ENCODE measurements at places on chromosomes 3 and 15.

DNA sequence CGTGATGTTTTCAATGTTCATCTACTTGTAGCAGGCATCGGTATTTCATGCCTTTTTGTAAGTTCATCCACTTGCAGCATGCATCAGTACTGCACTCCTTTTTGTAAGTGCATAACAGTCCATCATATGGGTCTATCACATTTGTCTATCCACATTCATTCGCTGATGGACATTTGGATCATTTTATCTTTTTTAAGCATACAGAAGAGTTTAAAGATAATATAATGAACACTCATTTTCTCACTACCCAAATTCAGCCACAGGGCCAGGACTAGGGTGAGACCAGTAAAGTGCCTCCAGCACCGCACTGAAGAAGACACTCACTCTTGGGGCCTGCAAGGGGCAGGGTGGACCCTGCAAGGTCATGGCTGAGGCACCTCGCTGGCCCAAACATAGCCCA lies 309.6 kb downstream of the UACA start:
- DNase-seq, result no peak

DNA sequence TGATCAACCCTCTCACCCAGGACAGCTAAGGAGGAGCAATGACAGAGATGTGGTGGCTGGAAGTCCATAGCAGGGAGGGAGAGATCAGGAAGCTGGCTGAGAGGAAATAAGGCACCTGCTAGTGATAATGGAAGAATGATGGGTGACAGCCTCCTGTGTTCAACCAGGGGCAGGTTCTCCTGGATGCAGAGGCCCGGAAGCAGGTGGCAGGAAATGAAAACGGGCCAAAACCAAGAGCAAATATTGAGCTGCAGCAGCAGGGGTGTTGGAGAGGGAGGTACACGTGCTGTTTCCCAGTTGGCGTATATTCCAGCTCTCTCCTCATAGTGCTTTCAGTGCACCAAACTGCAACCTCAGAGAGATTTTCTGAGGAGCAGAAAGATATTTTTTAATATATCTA lies 213.4 kb upstream of the TBL1XR1 start:
- no peak for DNase-seq

DNA sequence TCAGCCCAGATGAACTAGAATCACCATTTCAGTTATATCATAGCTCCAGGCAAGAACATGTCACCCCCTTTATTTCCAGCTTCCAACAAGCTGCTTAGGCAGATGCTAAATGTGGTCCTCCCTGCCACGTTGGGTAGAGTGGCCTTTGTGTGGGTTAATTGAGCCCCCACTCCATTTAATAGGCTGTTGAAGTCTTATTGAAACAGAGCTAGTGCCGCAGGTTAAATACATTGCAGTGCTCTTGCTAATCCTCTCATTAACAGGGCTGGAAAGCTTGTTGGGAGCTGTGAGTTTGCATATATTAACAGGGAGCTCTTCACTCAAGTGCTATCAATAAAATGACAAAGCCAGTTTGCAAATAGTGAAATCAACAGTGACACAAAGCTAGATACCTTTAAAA lies 248.4 kb upstream of the CMC1 start:
- DNase-seq, result no peak

GRCh38 chr15:75836959-75837334 lies 6.3 kb upstream of the UBE2Q2 start:
- DNase-seq, result no peak

DNA sequence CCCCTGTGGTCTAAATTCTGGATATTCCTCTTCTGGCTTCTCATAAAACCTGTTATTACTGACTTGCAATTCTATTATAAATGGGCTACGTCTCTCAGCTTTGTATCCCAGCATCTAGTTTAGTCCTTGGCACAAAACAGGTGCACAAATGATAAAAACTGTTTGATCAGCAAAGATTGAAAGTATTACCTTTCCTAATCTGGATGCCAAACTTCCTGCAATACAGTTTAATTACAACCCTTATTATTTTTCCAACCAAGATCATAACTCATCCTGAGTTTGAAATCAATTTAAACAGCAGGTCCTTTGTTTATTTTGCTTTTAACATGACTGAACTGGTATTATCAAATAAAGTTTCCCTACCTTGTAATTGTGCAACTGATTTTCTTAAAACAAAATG lies 132.6 kb downstream of the ATP1B3 start:
- no peak for DNase-seq
